ENCODE measurements at places on chromosomes 5 and 9. TPM values are rescaled to one million over a fixed set of nuclear protein-coding genes. Genes with fewer than 3 reads are reported as not detected.

Gene ZFP2
- not detected for total RNA-seq

Gene NSD1
- total RNA-seq, result 48.9 TPM

Gene PKD2L2
- total RNA-seq, result not detected

Gene PIGO
- 19.9 TPM for total RNA-seq

Gene DIRAS2
- total RNA-seq, result not detected

Gene CDC20B
- total RNA-seq, result not detected

Gene EQTN
- not detected for total RNA-seq

Gene FCN2
- not detected for total RNA-seq

Gene MBLAC2
- 7.8 TPM for total RNA-seq

Gene RANBP6
- 11.6 TPM for total RNA-seq

Gene ZMAT2
- 28.2 TPM for total RNA-seq

Gene LRRC19
- not detected for total RNA-seq

Gene NR6A1
- total RNA-seq, result 0.77 TPM

Gene PPP2CA
- total RNA-seq, result 184 TPM

Gene PCDHB15
- not detected for total RNA-seq

Gene DCAF10
- 11.8 TPM for total RNA-seq

Gene SLC6A3
- total RNA-seq, result not detected

Gene KIAA1958
- total RNA-seq, result 4.2 TPM

Gene ZDHHC11B
- 0.40 TPM for total RNA-seq

Gene CARD9
- 0.52 TPM for total RNA-seq
